ENCODE measurements at places on chromosomes 1 and 21.

DNA sequence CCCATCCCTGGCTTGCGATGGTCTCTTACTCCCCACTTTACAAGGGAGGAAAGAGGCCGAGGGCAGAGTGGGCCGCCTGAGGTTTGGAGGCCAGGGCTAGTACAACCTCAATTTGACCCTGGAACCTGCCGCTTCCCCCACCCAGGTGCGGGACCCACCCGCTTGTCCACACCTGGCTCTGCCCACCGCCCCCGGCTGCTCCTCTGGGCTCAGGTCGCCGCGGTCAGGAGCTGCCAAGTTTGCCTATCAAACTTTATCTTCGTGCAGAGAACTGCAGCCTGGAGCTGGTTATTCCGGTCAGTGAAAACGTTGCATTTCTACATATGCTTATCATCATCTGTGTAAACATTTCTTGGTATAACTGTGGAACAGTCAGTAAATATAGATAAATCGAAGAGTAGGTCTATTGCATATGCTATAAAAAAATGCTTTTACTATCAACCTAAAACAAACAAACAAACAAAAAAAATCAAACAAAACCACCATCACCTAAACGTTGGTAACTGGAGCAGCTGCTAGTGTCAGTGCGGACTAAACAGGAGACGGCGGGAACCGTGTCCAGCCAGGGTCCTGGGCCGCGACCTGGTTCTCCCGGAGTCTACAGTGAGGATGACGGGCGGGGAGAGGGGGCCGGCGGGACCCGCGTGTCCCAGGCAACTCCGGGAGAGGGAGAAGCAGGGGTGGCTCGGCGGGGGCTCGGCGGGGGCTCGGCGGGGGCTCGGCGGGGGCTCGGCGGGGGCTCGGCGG is 906 bp upstream of the ADARB1 start:
- DNase-seq, result no peak

- DNase-seq, result no peak
Observed at GRCh38 chr1:74343216-74343615, 108.0 kb downstream of the TNNI3K start.

GRCh38 chr1:107975851-107976250 is 10.9 kb upstream of the VAV3 start:
- no peak for DNase-seq

- no peak for DNase-seq
Observed at GRCh38 chr1:244974106-244974505, 109.8 kb upstream of the HNRNPU start.

GRCh38 chr1:109388884-109389637 is 8.7 kb downstream of the SORT1 start:
- no peak for DNase-seq

DNA sequence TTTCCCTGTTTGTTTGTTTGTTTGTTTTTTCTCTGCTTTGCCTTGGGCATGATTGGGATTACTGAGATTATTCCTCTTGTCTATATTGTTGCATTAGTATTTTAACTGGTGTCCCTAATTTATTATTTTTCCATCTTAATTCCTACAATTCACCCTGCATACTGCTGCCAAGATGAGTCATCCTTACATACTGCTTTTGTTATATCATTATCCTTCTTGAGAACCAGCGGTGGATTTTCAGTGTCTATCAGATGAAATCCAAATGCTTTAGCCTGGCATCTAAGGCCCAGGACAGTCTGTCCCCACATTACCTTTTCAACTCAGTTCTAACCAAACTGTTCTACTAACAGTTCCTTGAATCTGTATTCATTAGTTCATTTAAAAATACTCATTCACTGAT is 101.7 kb downstream of the OLFML2B start:
- no peak for DNase-seq

- no peak for DNase-seq
Observed at GRCh38 chr1:210081494-210081893, 143.5 kb downstream of the SYT14 start.

- DNase-seq, result no peak
Observed at GRCh38 chr1:229230140-229230892, 40.6 kb upstream of the RAB4A start.

DNA sequence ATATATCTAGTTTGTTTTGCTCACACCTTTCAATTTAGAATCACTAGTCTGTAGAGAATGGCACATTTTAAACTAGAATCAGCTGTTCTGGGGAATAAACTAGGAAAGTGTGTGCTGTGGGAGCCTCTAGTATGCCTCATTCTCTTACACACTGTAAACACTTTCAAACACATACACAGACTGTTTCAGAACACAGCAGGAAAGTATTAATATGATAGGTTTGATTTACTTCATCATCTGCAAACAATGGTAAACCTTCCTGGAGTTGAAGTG is 67.1 kb upstream of the ABCG1 start:
- no peak for DNase-seq

GRCh38 chr1:18730321-18730720 is 99.7 kb downstream of the PAX7 start:
- no peak for DNase-seq

DNA sequence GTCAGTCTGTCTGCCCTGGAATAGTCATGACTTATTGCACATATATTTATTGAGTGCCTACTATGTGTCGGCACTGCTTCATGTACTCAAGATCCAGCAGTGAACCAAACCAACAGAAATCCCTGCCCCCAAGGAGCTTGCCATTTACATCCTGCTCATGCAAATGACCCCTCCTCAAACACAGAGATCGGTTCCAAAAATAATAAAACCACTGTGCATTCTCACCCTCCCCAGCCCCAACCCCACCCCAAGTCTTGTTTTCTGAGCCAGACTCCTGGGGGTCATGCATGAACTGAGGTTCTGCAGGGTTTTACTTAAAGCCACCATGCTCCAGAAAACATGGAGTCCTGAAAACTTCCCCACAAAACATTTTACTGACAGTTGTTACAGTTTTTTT is 61.9 kb downstream of the KIAA0040 start:
- DNase-seq, result no peak

DNA sequence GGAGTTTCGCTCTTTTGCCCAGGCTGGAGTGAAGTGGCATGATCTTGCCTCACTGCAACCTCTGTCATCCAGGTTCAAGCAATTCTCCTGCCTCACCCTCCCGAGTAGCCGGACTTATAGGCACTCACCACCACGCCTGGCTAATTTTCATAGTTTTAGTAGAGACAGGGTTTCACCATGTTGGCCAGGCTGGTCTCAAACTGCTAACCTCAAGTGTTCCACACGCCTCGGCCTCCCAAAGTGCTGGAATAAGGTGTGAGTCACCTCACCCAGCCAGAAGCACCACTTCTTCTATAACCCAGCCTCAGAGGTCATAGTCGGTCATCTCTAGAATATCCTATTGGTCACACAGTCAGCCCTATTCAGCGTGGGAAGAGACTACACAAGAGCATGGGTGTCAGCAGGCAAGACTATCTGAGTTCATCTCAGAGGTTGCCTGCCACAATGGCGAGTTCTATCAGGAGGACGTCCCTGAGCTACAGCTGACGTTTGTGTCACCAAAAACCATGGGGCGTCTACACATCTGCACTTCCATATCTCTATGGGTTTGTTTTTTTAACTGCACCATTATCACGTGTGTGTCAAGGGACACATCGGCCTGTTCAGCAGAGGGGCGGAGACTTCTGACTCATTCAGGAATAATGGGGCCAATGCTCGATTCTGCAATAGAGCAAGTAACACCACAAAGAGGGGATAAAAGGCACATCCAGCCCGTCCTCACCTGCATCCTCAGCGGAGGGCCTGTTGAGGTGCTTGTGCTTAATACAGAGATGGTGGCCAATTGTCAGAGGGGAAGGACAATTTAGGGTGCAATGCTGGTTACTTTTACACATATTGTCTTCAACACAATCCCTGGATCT is 256.3 kb upstream of the IRF2BP2 start:
- peak; percentile 19 for DNase-seq

GRCh38 chr1:85090225-85090624 is 41.9 kb upstream of the MCOLN3 start:
- no peak for DNase-seq

GRCh38 chr1:212482006-212482636 is 49.4 kb downstream of the NENF start:
- DNase-seq, result no peak

DNA sequence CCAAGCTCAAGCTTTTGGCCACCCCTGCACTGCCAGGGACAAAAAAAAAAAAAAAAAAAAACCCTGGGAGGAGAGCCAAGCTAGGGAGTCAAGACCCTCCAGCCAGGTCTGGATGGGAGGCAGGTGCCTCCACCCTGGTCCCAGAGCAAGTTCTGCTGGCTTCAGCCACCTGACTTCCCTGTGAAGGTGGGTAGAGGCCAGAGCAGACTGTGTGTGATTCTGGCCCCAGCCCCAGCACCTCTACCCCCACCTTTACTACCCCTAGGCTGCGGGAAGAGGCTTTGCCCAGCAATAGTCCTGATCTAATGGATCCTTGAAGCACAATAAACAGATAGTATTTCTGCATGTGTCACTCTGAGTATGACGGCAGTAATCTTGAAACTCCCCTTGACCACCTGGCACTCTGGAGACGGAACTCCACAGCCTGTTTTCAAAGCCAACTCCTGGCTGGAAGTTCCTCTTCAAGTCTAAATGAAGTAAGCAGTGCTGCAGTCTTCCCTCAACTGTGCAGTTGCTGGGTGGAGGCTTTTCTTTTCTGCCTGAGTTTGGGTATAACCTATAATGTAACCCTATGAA is 9.8 kb downstream of the PDZK1IP1 start:
- no peak for DNase-seq

DNA sequence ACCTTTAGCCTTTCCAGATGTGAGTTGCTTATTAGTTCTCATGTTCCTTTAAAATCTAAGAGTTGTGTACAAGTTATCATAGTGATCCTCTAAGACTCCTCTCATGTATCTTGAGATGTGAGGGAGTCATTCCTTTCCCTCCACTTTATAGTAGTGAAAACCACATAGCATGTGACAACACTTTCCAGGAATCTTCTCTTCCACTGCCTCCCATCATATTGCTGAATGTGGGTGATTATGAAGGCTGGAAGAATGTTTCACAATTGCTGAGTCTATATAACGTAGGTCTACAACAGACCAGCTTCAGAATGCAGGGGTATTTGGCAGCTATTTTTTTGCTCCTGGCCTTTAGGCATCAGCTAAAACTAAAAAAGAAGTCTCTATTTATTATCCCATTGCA is 44.7 kb upstream of the LRRC7 start:
- DNase-seq, result no peak

DNA sequence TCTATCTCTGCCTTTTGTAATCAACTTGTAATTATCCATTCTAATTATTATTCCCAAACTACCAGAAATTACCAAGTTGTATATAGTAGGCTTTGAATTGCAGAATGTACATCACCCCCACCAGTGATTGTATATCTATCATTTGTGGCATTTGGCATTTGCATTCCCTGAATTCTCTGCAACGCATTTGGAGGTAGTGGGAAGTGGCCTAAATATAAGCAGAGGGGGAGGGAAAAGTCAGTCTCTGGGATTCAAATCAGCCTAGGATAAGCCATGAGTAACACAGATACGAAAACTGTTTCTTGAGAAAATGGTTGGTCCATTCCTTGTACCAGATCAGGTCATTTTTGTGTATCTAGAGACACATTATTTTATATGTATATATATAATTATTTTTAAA is 20.7 kb downstream of the DDX20 start:
- DNase-seq, result no peak

DNA sequence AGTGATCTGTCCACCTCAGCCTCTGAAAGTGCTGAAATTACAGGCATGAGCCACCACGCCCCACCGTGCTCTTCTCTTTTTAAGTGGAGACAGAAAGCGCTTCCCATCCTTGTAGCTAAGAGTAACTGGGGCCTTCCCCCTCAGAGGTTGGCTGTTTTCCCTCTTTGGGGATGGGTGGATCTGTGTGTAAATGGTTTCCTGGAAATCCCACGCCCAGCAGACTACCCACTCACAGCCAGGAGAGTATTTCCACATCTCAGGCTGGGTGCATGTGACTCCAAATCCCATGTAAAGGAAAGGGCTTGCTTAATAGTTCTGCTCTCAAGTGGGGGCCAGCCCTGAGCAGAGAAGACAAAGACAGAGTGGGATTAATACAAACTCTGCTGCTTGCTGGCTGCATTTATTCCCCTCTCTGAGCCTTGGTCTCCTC is 19.6 kb upstream of the TCEA3 start:
- DNase-seq, result no peak

Data from activated CD4-positive, alpha-beta T cell treated with anti-CD3 and anti-CD28 coated beads for 48 hours (primary cell).